A549 treated with GW870086 at 1 μM for 4 hours (cell line): ENCODE measurements at places on chromosomes 5 and 9. TPM values are rescaled to one million over a fixed set of nuclear protein-coding genes. Genes with fewer than 3 reads are reported as not detected.

Gene RNF183
- total RNA-seq: 0.19 TPM in 1 of 5 replicates, not detected in the others

Gene THBS4
- 0.28 TPM in 1 of 5 replicates, not detected in the others for total RNA-seq

Gene TLE4
- total RNA-seq: 9.7 to 12.7 TPM (median 11.6 TPM) in 5 replicates

Gene ANKRD31
- 0.02 to 0.08 TPM (median 0.06 TPM) in 5 replicates for total RNA-seq

Gene NHP2
- 380 to 478 TPM (median 408 TPM) in 5 replicates for total RNA-seq

Gene TMEM252
- total RNA-seq: not detected in 5 replicates

Gene ITK
- 0.03 to 0.41 TPM (median 0.08 TPM) in 5 replicates for total RNA-seq

Gene FBP2
- total RNA-seq: not detected in 5 replicates

Gene MYMK
- not detected in 5 replicates for total RNA-seq

Gene RABGAP1
- total RNA-seq: 11.4 to 15.5 TPM (median 13.9 TPM) in 5 replicates

Gene MARCHF6
- total RNA-seq: 42.6 to 77.2 TPM (median 73.6 TPM) in 5 replicates

Gene ACTBL2
- total RNA-seq: 0.05 to 0.11 TPM (median 0.07 TPM) in 3 of 5 replicates, not detected in the others

Gene ARHGEF37
- total RNA-seq: 1.3 to 1.5 TPM (median 1.4 TPM) in 5 replicates

Gene RANBP3L
- total RNA-seq: not detected in 5 replicates

Gene BHMT2
- not detected in 5 replicates for total RNA-seq

Gene DROSHA
- 35.3 to 46.2 TPM (median 40.5 TPM) in 5 replicates for total RNA-seq

Gene PAPPA
- total RNA-seq: 18.8 to 29.7 TPM (median 26.2 TPM) in 5 replicates

Gene BSPRY
- total RNA-seq: 0.24 TPM in 1 of 5 replicates, not detected in the others

Gene SARDH
- total RNA-seq: 0.05 to 0.14 TPM (median 0.06 TPM) in 3 of 5 replicates, not detected in the others

Gene CDO1
- total RNA-seq: not detected in 5 replicates

Gene PCDHGC5
- total RNA-seq: 0.05 to 0.06 TPM in 2 of 5 replicates, not detected in the others

Gene INSL4
- 16.5 to 21.2 TPM (median 17.9 TPM) in 5 replicates for total RNA-seq

Gene CDH10
- 0.09 to 0.20 TPM (median 0.13 TPM) in 5 replicates for total RNA-seq

Gene LCN10
- total RNA-seq: not detected in 5 replicates

Gene HACD4
- 0.91 to 1.3 TPM (median 1.1 TPM) in 5 replicates for total RNA-seq

Gene SLC6A18
- total RNA-seq: not detected in 5 replicates

Gene TAF11L5
- not detected in 5 replicates for total RNA-seq

Gene SLC2A6
- total RNA-seq: 13.5 to 21.5 TPM (median 19.5 TPM) in 5 replicates

Gene KIF12
- 1.5 to 2.3 TPM (median 2.0 TPM) in 5 replicates for total RNA-seq

Gene PRSS3
- total RNA-seq: 12.8 to 18.7 TPM (median 14.2 TPM) in 5 replicates

Gene SLC34A1
- not detected in 5 replicates for total RNA-seq

Gene MLANA
- not detected in 5 replicates for total RNA-seq

Gene ATOSB
- total RNA-seq: 8.1 to 13.4 TPM (median 10.5 TPM) in 5 replicates
